Peyer's patch (tissue), 4 donors: ENCODE measurements at places on chromosomes 6 and 20. TPM values are rescaled to one million over a fixed set of nuclear protein-coding genes. Genes with fewer than 3 reads are reported as not detected.

DNA sequence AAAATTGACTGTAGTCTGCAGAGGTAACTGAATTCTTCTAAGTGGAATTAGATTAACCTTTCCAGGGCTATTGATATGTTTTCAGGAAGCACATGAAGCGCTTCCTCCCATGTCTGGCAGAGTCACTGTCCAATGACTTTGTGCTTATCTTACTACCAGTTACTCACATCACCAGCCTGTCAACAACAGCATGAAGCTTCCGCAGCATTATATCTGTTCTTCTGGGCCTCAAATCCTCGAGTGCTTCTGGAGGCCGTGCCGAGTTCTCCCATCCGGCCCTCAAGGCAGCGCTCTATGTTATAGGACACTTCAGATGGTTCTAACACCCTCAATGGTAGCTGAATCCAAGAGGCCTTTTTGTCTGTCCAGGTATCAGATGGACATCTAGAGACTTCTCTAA lies 33.2 kb downstream of the PSMG4 start:
- DNase-seq: no peak

GRCh38 chr20:13262671-13263360 lies 41.7 kb downstream of the ISM1 start:
- no peak for DNase-seq

- DNase-seq: no peak
Measured at GRCh38 chr6:6251555-6252280, 68.7 kb downstream of the F13A1 start.

DNA sequence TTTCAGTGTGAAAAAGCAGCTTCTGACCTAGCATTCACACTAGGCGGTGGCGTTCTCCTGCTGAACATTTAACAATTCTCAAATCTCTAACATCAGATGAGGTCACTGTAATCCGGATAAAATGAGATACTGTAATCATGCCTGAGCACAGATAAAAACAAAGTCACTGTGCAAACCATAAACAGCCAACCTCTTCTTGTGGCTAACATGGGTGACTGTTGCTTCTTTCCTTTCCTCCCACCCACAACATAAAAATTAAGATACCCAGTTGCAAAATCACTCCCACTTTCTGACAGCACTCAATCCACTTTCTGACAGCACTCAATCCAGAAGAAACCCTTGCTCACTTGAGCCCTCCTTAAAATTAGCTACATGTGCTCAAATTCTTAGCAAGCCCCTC lies 11.5 kb upstream of the ALDH8A1 start:
- DNase-seq: no peak

- no peak for DNase-seq
Measured at GRCh38 chr6:42441697-42442081, 10.0 kb downstream of the TRERF1 start.

GRCh38 chr6:45483501-45483900 lies 105.8 kb upstream of the SUPT3H start:
- DNase-seq: no peak

DNA sequence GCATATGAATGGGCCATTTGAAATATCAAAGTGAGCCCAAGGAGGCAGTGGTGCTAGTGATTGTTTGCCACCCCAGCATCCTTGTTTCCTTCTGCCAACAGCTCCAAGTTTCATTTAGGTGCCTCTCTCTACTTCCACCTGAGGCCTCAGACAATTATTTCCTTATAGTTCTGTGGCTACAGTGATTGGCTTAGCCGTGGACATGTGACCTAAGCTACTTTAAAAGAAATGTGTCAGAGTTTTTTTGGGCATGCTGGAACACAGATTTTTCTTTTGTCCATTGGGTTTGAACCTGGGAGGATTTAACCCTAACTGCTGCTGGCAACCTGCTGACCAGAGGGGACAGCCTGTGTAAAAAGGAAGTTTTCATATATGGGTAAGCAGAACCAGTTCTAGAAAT lies 319.4 kb downstream of the CD109 start:
- DNase-seq: no peak

GRCh38 chr6:124420116-124420840 lies 542.0 kb upstream of the RNF217 start:
- DNase-seq: no peak

GRCh38 chr6:131172222-131172621 lies 37.0 kb downstream of the AKAP7 start:
- DNase-seq: no peak

GRCh38 chr6:165060720-165061119 lies 248.7 kb downstream of the C6orf118 start:
- DNase-seq: no peak

- DNase-seq: no peak
Measured at GRCh38 chr20:38237381-38237780, 23.2 kb downstream of the KIAA1755 start.

DNA sequence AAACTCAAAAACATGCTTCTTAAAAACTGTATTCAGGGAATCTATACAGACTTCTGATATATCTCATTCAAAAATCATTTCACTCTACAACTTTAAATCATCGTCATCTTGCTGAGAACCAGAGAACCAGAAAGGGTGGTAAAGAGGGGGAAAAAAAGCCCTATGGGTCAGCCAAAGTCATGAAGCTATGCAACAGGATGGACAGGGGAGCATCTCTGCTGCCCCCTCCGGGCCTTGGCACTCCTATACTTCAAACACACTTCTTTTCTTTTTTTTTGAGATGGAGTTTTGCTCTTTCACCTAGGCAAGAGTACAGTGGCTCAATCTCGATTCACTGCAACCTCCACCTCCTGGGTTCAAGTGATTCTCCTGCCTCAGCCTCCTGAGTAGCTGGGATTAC lies 73.5 kb upstream of the NFATC2 start:
- DNase-seq: no peak

DNA sequence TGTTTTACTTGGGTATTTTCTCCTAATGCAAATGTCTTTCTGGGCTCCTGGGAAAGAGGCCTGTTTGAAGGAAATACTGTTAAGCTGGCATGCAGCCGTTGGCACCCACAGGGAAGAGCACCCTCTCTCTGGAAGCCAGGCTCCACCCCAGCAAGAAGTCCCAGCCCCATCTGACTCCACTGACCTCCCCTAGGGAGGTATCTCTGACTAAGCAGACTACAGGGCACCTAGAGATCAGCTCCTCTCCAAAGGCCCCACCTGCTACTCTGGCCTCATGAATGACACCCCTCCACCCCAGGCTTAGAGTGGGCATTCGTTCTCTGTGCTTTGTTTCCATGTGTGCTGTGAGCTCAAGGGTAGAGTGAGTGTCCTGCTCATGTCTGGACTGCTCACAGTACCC lies 6.4 kb upstream of the MDGA1 start:
- DNase-seq: no peak

- no peak for DNase-seq
Measured at GRCh38 chr6:93567164-93567563, 147.8 kb upstream of the EPHA7 start.

DNA sequence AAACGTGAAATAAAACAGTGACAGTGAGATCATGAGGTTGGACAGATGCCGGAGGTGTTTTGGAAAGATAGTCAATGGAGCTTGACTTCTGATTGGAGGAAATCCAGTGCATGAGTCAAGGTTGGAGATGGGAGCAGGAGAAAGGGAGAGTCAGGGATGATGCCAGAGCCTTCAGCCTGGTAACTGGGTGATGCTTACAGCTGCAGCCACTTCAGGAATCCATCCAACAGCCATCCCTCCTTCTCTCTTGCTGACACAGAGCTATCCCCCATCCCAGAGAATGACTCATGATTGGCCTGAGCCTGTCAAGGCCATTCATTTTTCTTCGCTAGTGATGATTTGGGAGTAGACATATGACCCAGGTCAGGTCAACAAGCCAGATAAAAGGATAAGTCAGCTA lies 112.8 kb downstream of the SAMD5 start:
- no peak for DNase-seq

DNA sequence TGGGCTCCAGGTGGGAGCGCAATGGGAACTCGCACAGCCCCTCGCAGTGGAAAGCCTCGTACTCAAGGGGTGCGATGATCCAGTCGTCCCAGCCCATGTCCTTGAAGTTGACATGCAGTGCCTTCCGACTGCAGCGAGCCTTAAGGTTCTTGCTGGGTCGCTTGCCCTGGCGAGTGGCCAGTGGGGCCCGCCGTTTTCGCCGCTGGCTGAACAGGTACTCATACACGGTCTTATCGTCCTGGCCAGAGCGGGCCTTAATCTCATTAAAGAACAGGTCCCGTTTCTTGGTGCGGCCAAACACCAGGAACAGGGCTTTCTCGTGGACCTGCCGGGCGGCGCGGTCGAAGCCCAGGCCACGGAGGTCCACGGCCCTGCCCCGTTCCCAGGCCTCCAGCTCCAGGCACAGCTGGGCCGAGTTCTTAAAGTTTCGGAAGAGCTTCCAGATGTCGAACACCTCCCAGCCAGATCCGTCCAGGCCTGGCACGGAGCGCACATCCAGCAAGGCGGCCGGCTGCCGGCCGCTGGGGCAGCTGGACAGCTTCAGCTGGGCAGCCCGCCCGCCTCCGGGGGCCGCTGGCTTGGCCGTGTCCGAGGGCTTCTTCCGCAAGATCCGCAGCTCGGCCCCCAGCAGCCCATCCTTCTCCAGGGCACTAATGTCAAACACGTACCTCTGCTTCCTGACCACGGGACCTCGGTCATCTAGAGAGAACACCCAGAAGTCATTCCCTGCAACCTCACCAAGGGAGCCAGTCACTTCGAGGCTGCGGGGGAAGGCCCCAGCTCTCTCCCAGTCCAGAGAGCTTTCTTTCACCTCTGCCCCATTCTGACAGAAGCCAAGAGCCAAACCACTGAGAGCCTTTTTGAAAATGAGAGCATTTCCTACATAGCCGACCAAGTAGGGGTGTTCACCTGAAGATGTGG lies 3.7 kb downstream of the GDF5 start:
- no peak for DNase-seq

GRCh38 chr6:168683621-168684020 lies 242.6 kb downstream of the SMOC2 start:
- DNase-seq: peak; percentile 24

DNA sequence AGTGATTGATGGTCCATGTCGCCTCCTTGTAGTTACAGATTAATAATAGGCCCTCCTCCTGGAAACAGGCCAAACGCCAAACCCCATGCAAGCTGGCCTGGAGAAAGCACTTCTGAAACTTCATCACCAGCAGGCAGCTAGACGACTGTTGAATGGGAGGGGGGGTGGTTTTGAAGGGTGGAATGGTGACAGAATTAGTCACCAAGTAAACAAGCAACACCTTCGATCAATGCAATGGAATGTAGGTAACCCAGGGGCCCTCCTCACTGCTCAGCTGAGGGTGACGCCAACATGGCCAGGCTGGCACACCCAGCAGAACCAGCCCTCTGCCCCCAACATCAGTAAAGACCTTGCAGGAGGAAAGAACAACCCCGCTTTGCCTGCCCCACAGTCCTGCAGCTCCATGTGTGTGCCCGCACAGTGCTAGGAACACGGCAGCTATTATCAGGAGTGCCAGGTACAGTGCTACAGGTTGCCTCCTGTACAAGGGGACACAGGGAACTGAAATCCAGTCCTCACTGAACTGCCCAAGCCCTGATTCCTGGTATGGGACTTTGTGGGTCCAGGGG lies 2.7 kb downstream of the BCAS1 start:
- peak; percentile 84 for DNase-seq

DNA sequence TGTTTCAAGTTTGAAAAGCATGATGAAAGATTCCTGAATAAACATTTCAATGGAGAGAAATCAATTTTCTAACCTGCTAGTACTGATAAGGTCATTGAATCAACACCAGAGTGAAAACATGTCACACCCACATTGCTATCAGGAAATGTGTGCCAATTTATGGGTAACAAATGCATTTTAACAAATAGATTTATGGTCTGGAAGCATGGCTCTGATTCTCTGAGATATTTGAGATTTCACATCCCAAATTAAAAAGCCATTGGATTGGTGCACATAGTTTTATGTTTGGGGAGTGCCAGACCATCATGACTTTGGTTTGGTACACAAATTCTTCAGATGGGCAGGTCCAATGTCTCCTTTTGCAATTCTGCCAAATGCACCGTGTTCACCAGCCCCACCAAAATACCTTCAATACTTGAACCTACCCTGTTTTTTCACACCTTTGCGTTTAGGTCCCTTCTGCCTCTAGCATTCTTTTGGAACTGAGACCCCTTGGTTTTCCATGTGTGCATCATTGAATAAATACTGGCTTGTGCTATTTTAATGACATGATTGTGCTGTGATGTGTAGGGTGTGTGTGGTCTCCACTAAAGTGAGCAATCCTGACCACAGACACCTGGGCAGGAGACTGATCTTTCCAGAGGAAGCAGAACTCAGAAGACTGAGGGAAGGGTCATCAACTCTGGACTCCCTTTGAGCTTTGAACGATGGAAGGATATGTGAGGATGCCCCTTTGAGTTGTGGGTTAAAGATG lies 20.4 kb downstream of the IL20RA start:
- no peak for DNase-seq

DNA sequence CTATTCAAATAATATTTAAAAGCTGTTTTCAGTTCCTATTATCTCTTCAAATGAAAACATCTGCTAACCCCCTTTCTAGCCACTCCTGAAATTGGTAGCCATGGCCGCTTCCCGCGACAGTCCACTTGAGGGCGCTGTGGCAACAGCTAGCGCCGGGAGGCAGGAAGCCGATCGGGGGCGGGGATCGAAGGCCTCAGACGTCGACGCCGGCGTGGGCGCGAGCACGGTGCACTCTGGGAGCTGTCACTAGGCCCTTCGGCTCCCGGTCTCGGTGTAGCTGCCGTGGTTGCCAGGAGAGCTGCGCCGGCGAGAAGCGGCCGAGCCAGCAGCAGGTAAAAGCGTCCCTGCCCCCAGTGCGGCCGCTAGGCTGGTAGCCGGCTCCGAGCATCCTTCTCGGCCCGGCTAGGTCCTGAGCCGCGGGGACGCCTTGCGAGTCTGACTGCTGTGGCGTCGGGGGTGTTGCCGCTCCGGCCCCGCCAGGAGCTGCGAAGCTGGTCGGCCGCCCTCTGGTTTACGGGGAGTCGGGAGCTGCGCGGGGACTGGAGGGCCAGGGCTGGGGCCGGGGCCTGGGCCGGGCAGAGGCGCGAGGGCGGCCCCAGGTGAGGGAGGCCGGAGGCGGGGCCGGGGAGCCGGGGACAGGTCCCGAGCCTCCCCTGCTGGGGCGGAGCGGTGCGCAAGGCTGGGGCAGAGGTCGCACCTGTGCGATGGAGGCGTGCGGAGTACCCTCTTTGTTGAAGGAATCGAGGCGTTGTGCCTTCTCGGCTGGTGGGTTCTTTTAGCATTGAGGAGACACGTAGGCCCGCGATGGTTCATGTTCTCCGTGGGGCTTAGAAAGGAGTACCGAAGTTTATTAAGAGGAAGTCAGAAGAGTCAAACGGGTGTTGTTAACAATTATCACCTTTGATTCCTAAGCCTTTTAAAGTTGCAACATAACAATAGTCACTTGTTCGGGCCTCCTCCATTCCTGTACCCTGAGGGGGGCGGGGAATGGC lies at the start of gene DOP1A:
DOP1A (plus strand) TSS at position 224 of the 992 bp plus-strand sequence. CDS start 29,307 bp downstream, outside the sequence.
- peak; percentile 95 for DNase-seq

SSR1 gene
- total RNA-seq: 26.6 TPM

ESR1 gene
- not detected for total RNA-seq

ARMH2 gene
- not detected for total RNA-seq

SCUBE3 gene
- not detected for total RNA-seq

GFOD1 gene
- total RNA-seq: 10.7 TPM

OSER1 gene
- 55.3 TPM for total RNA-seq
